ENCODE measurements at places on chromosomes 5 and 9. TPM values are rescaled to one million over a fixed set of nuclear protein-coding genes. Genes with fewer than 3 reads are reported as not detected.

UBE2QL1 gene
- 0.67 TPM for total RNA-seq

APBA1 gene
- 0.98 TPM for total RNA-seq

KIAA0825 gene
- total RNA-seq: 0.62 TPM

GRIN3A gene
- not detected for total RNA-seq

ZNF462 gene
- 0.09 TPM for total RNA-seq

SLC36A2 gene
- total RNA-seq: not detected

MYORG gene
- total RNA-seq: 1.6 TPM

INSL6 gene
- not detected for total RNA-seq
